Tibial nerve (tissue), 4 donors: ENCODE measurements at places on chromosomes 7 and 10. TPM values are rescaled to one million over a fixed set of nuclear protein-coding genes. Genes with fewer than 3 reads are reported as not detected.

DNA sequence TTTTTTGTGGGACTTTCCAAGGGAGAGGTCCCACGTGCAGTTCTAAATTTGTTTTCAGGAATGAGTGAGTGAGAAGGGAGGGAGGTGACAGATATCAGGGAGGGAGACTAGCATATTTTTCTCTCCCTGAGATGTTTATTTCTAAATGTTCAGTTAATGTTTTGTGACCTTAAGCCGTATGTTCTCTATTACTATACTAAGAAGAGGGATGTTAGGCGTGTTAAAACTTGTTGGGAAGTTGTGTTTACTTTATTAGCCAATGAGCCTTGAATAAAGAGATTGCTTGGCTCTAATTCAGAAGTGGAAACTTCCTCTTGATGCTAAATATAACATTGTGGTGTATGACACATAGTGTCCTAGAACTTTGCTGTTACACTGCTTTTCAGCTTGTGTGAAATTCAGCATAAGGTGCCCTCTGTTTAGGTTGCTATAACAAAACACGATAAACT lies 37.3 kb downstream of the DNAH11 start:
- H3K36me3 ChIP-seq, result no peaks in the 10 kb centered on the region
- no peak overlapping the region for H3K4me3 ChIP-seq
- H3K27ac ChIP-seq, result no peak overlapping the region

DNA sequence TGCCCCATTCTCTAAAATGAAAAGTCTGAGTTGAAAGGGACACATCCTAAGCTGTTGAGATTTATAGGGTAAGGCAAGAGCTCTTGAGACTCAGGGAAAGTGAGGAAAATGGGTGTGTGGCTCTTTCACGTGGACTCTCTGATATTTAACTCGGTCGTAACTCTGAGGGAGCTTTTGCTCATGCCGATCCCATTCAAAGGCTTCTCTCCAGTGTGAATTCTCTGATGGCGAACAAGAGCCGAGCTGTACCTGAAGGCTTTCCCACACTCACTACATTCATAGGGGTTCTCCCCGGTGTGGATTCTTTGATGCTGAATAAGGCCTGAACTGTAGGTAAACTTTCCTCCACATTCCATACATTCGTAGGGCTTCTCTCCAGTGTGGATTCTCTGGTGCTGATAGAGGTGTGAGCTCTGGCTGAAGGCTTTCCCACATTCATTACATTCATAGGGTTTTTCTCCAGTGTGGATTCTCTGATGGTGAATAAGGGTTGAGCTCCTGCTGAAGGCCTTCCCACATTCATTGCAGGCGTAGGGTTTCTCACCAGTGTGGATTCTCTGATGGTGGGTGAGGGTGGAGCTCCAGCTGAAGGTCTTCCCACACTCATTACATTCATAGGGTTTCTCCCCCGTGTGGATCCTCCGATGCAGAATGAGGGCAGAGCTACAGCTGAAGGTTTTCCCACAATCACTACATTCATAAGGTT lies 10.4 kb downstream of the ZNF3 start:
- H3K27me3 ChIP-seq, result no peaks in the 10 kb centered on the region
- H3K27ac ChIP-seq, result no peak overlapping the region
- H3K36me3 ChIP-seq, result peaks cover 50% of the 10 kb centered on the region
- H3K4me1 ChIP-seq, result peaks cover 7% of the 10 kb centered on the region

GRID1 gene
- 16.3 TPM for total RNA-seq

- H3K4me3 ChIP-seq, result no peak overlapping the region
- DNase-seq, result no peak
- H3K4me1 ChIP-seq, result no peaks in the 10 kb centered on the region
- H3K27ac ChIP-seq, result no peak overlapping the region
- H3K27me3 ChIP-seq, result no peaks in the 10 kb centered on the region
- no peaks in the 10 kb centered on the region for H3K36me3 ChIP-seq
Observed at GRCh38 chr10:9926881-9927280, 1090.8 kb upstream of the CELF2 start.

FKBP6 gene
- not detected for total RNA-seq

A1CF gene
- not detected for total RNA-seq

CLIP2 gene
- total RNA-seq, result 46.0 TPM

- H3K27me3 ChIP-seq, result no peaks in the 10 kb centered on the region
- DNase-seq, result no peak
- no peaks in the 10 kb centered on the region for H3K36me3 ChIP-seq
- H3K4me1 ChIP-seq, result peaks cover 26% of the 10 kb centered on the region
- no peak overlapping the region for H3K27ac ChIP-seq
Observed at GRCh38 chr7:80775897-80776296, 137.5 kb downstream of the CD36 start.

GIMAP6 gene
- 68.8 TPM for total RNA-seq

DNA sequence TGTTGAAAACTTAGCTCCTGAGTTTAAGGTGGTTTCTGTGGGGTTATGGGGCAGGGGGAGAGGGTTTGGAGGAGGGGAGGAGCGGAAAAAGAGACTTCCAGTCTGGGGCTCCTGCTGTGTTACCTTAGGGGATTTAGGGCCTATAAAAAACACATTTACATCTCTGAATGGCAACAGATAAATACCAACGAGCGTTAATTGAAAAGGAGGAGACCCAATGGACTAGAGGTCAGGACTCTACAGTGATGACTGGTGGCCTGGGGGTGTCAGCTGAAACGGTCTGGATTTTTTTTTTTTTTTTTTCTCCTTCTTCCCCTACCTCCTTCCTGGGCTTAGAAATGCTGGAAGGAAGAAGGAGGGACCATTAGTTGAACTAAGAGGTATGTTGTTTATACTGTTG lies 47.4 kb downstream of the AUTS2 start:
- DNase-seq, result no peak
- H3K27me3 ChIP-seq, result no peaks in the 10 kb centered on the region

GRCh38 chr10:53607691-53608090 lies 835.1 kb upstream of the MBL2 start:
- DNase-seq, result no peak
- no peaks in the 10 kb centered on the region for H3K27me3 ChIP-seq
- H3K4me3 ChIP-seq, result no peak overlapping the region

LRIT1 gene
- not detected for total RNA-seq

GRCh38 chr7:147611431-147611830 lies 979.1 kb upstream of the C7orf33 start:
- H3K36me3 ChIP-seq, result no peaks in the 10 kb centered on the region
- no peaks in the 10 kb centered on the region for H3K4me1 ChIP-seq
- no peak overlapping the region for H3K4me3 ChIP-seq
- no peak for DNase-seq

GRCh38 chr7:88202799-88203198 lies 17.0 kb downstream of the SRI start:
- peaks cover 11% of the 10 kb centered on the region for H3K36me3 ChIP-seq
- no peak for DNase-seq
- H3K4me3 ChIP-seq, result no peak overlapping the region
- no peaks in the 10 kb centered on the region for H3K4me1 ChIP-seq
- no peak overlapping the region for H3K27ac ChIP-seq
